Chondrocyte (in vitro differentiated cells): ENCODE measurements at places on chromosomes 2 and 18. TPM values are rescaled to one million over a fixed set of nuclear protein-coding genes. Genes with fewer than 3 reads are reported as not detected.

- DNase-seq, result no peak
- H3K27me3 ChIP-seq, result no peaks in the 10 kb centered on the region
- peak overlapping the region; percentile 95 for H3K4me3 ChIP-seq
- peaks cover 29% of the 10 kb centered on the region for H3K4me1 ChIP-seq
- no peaks in the 10 kb centered on the region for H3K36me3 ChIP-seq
- H3K27ac ChIP-seq, result peak overlapping the region; percentile 90
These were observed 30.6 kb upstream of the TMBIM1 start for GRCh38 chr2:218322768-218323525.

GRCh38 chr2:171391532-171391931 is 42.3 kb downstream of the METTL8 start:
- H3K4me3 ChIP-seq, result no peak overlapping the region
- H3K4me1 ChIP-seq, result peaks cover 26% of the 10 kb centered on the region
- no peak for DNase-seq
- H3K27me3 ChIP-seq, result no peaks in the 10 kb centered on the region
- peak overlapping the region; percentile 49 for H3K27ac ChIP-seq

- peaks cover 7% of the 10 kb centered on the region for H3K27me3 ChIP-seq
- H3K4me1 ChIP-seq, result no peaks in the 10 kb centered on the region
- no peak for DNase-seq
- peaks cover 2% of the 10 kb centered on the region for H3K36me3 ChIP-seq
- H3K27ac ChIP-seq, result no peak overlapping the region
These were observed 297.7 kb downstream of the SATB2 start for GRCh38 chr2:199160081-199160480.

GRCh38 chr2:45193581-45193980 is 184.3 kb upstream of the SIX2 start:
- DNase-seq, result no peak
- no peak overlapping the region for H3K27ac ChIP-seq
- peaks cover 22% of the 10 kb centered on the region for H3K4me1 ChIP-seq
- peaks cover 8% of the 10 kb centered on the region for H3K36me3 ChIP-seq
- H3K4me3 ChIP-seq, result no peak overlapping the region

DNA sequence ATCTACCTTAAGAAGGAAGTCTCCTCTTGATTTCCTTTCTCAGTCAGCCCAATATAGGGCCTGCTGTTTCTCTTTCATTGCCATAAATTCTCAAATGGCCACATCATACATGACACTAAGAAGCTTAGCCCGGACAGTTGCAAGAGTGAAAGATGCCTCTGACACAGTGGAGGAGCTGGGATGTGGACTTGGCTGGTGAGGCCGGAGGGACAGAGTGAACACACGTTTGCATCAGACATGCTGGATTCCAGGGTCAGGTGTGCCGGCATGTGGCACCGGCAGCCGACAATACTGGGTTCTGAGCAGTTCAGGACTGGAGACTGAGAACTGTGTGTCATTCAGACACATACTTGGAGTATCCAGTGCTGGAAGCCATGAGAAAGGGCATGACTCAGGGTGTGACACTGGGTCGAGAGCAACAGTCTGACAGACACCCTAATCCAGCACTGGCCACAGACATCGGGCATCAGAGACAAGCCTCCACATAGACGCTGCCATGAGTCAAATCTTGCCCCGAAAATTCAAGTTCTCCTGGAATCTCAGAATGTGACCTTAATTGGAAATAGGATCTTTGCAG is 31.4 kb downstream of the TIMM21 start:
- no peaks in the 10 kb centered on the region for H3K36me3 ChIP-seq
- H3K4me3 ChIP-seq, result no peak overlapping the region
- no peak overlapping the region for H3K27ac ChIP-seq
- no peak for DNase-seq

MERTK gene
- 3.1 to 6.4 TPM (median 3.2 TPM) in 3 replicates for total RNA-seq

DNA sequence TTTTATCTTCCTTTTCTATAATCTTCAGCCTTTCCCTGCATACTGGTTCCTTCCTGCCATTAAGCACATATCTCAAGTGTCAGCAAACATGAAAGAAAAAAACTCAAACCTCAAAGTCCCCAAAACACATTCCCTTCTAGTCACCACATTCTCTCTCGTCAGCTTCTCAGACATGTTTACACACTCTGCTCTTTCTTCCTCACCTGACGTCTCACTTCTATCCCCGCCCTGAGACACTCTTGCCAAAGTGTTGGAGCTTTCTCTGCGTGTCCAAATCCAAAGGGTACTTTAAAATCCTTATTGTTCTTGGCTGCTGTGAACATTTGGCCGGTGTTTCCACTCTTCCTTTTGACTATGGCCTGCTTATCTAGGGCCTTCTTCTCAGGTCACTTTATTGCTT is 47.9 kb downstream of the SOX11 start:
- no peak overlapping the region for H3K4me3 ChIP-seq
- DNase-seq, result no peak
- H3K27me3 ChIP-seq, result peaks cover 2% of the 10 kb centered on the region
- no peak overlapping the region for H3K27ac ChIP-seq

DNA sequence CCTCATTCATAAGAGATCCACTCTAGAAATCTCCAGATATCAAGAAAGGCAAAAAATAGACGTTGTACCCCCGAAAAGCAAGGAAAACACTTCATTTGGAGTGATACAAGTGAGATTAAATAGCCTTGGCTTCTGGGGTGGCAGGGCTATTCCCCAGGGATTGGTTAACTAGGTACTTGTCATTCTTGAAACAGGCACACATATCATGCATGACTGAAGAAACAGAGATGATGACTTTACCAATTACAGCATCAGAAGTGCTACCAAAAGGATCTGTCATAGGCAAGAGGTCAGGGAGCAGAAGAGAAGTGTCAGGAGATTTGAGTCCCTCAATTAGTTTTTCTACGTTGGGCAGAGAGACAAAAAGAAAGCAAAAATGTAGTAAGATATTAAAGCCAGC is 45.2 kb upstream of the NFU1 start:
- peaks cover 17% of the 10 kb centered on the region for H3K36me3 ChIP-seq
- H3K4me1 ChIP-seq, result peaks cover 5% of the 10 kb centered on the region
- H3K27ac ChIP-seq, result no peak overlapping the region

DNA sequence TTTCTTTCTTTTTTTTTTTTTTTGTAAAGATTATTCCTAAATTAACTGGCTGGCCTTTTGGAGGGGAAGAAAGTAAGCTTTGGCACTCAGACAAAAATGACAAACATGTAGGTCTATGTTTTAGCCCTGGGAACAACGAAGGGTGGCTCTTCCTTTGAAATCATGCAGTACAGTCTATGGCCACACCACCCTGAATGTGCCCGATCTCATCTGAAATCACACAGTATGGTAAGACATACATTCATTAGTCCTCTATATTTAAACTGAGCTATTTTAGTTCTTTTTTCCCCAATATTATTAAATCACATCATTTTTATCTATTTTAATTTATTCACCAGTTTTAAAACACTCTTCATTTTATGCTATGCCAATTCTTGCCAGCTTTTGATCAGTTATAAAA is 48.2 kb downstream of the PLA2R1 start:
- peaks cover 42% of the 10 kb centered on the region for H3K36me3 ChIP-seq
- no peak overlapping the region for H3K27ac ChIP-seq
- DNase-seq, result no peak

WDR54 gene
- total RNA-seq, result 10.4 to 11.2 TPM (median 11.0 TPM) in 3 replicates

CHRNA1 gene
- 0.30 to 1.3 TPM (median 0.38 TPM) in 3 replicates for total RNA-seq

DOK6 gene
- 5.9 to 15.1 TPM (median 8.9 TPM) in 3 replicates for total RNA-seq

ZNF513 gene
- total RNA-seq, result 15.3 to 23.2 TPM (median 15.5 TPM) in 3 replicates

DNA sequence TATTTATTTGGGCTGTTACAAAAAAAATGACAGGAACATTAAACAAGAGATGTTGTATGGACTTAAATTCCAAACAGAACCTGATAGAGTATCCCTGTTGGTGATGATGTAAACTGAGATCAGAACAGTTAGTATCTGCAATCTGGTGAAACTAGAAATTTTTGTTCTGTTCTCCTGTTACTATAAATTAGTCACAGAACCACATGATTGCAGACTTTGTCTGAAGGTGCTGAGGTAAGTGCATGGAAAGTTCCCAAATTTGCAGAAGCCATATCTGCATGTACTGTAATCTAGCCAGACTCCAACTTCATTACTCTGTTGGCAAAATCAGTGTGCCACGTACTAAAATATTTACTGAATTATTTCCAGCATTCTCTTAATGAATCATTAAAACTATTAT is 516.3 kb upstream of the FSIP2 start:
- H3K27me3 ChIP-seq, result peaks cover 2% of the 10 kb centered on the region
- no peak overlapping the region for H3K27ac ChIP-seq
- H3K36me3 ChIP-seq, result no peaks in the 10 kb centered on the region
- no peak overlapping the region for H3K4me3 ChIP-seq
- H3K4me1 ChIP-seq, result no peaks in the 10 kb centered on the region
- no peak for DNase-seq

COX7A2L gene
- total RNA-seq, result 79.5 to 105 TPM (median 102 TPM) in 3 replicates

POMC gene
- not detected in 3 replicates for total RNA-seq

- H3K27ac ChIP-seq, result no peak overlapping the region
- H3K4me3 ChIP-seq, result no peak overlapping the region
- peaks cover 19% of the 10 kb centered on the region for H3K4me1 ChIP-seq
- no peaks in the 10 kb centered on the region for H3K27me3 ChIP-seq
- no peak for DNase-seq
These were observed 148.5 kb downstream of the LNPK start for GRCh38 chr2:175853616-175853890.

VAMP5 gene
- total RNA-seq, result 1.8 to 2.4 TPM in 2 of 3 replicates, not detected in the other

DNA sequence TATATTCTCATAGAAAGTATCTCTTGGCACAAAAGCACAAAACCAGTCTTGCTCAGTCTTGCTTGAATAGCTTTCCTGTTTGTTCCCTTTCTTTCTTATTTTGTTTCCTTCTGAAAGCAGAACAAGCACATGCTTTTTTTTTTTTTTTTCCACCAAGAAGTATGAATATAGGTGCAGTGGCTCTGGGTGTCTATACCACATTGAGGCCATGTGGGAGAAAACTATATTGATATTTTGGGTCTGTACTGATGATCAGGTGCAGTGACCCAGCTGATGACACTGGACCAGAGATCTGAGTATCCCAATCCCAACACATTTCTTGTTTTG is 28.7 kb downstream of the GEMIN6 start:
- no peaks in the 10 kb centered on the region for H3K4me1 ChIP-seq
- H3K27me3 ChIP-seq, result no peaks in the 10 kb centered on the region
- H3K27ac ChIP-seq, result no peak overlapping the region
- no peak for DNase-seq

DNA sequence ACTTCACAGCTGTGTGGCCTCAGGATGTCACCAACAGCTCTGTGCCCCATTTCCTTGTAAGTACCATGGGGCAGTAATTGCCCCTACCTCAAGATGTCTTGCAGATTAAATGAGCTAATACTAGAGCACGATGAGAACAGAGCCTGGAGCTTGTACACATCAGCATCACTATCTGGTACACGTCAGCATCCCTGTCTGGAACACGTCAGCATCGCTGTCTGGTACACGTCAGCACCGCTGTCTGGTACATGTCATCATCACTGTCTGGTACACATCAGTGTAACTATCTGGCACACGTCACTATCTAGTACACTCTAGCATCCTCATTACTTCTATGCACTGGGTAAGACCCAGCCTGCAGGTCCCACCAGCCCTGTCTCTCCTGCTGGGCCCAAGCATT is 37.2 kb downstream of the AQP12A start:
- H3K27me3 ChIP-seq, result no peaks in the 10 kb centered on the region
- no peak overlapping the region for H3K4me3 ChIP-seq
- H3K36me3 ChIP-seq, result peaks cover 4% of the 10 kb centered on the region
- no peak overlapping the region for H3K27ac ChIP-seq
- H3K4me1 ChIP-seq, result peaks cover 6% of the 10 kb centered on the region

- H3K27me3 ChIP-seq, result no peaks in the 10 kb centered on the region
- no peak for DNase-seq
- no peak overlapping the region for H3K4me3 ChIP-seq
- H3K4me1 ChIP-seq, result peaks cover 78% of the 10 kb centered on the region
These were observed 65.2 kb downstream of the ZEB2 start for GRCh38 chr2:144454466-144455287.

- DNase-seq, result no peak
- peaks cover 12% of the 10 kb centered on the region for H3K4me1 ChIP-seq
- no peak overlapping the region for H3K4me3 ChIP-seq
- no peak overlapping the region for H3K27ac ChIP-seq
- H3K36me3 ChIP-seq, result peaks cover 8% of the 10 kb centered on the region
These were observed 14.0 kb downstream of the KIF5C start for GRCh38 chr2:148888986-148889385.

DNA sequence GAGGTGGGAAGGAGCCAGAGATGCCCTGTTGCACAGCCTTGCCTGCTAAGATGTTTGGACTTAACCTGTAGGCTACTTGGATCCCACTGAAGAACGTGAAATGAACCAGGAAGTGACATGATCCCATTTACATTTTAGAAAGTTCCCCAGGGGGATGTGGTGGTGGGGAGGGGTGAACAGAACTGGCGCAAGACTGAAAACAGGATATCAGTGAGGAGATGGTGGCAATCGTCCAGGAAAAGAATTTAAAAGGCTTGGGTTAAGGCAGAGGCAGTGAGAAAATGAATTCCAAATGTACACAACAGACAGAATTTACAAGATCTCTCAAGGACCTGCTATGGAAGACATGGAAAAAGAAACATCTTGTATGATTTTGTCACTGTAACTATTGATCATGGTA is 42.3 kb downstream of the SULT1C2 start:
- no peak for DNase-seq
- peaks cover 2% of the 10 kb centered on the region for H3K36me3 ChIP-seq
- H3K27me3 ChIP-seq, result peaks cover 6% of the 10 kb centered on the region
- H3K27ac ChIP-seq, result peak overlapping the region; percentile 29

ACAA2 gene
- 55.5 to 70.1 TPM (median 60.3 TPM) in 3 replicates for total RNA-seq

DNA sequence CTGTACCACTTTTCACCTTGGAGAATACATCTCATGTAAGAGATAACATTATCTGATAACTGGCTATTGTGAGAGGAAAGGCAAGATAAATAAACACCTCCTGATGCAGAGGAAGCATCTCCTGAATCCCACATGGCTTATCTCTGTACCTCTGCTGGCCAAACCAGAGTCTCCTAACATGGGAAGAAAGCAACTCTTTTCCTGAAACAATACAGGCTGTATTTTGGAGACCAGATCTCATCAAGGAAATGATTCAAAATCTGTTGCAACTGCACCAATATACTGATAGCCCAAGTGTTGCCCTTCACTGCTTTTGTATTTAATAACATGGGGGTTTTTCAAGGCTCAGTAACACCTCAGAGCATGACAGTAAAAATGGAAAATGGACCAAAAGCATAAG is 106.9 kb downstream of the MREG start:
- H3K27me3 ChIP-seq, result no peaks in the 10 kb centered on the region
- H3K4me3 ChIP-seq, result no peak overlapping the region
- H3K36me3 ChIP-seq, result no peaks in the 10 kb centered on the region
- H3K27ac ChIP-seq, result no peak overlapping the region
- peaks cover 22% of the 10 kb centered on the region for H3K4me1 ChIP-seq

DNA sequence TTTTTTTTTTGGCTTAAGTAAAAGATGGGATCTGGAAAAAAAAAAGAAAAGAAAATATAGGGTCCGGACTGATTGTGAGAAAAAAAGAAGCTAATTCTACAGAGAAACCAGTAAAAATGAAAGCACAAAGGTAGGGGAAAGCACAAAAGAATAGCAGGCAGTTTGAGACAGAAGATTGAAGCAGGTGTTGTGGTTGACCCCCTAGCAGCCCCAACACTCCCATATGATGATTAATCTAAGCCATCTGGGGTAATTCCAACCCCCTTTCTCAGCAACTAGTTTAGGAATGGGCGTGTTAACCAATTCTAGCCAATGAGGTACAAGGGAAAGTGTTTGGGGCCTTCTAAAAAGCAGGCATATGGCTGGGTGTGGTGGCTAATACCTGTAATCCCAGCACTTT is 77.0 kb downstream of the MBD2 start:
- peaks cover 13% of the 10 kb centered on the region for H3K36me3 ChIP-seq
- no peak overlapping the region for H3K27ac ChIP-seq
- H3K4me3 ChIP-seq, result no peak overlapping the region
- H3K27me3 ChIP-seq, result no peaks in the 10 kb centered on the region
- H3K4me1 ChIP-seq, result peaks cover 33% of the 10 kb centered on the region

RAB17 gene
- total RNA-seq, result 0.25 to 0.95 TPM (median 0.68 TPM) in 3 replicates
